ENCODE measurements at places on chromosomes 5 and 9.

GRCh38 chr5:173745557-173745956 lies 129.1 kb upstream of the BOD1 start:
- no peak for DNase-seq

DNA sequence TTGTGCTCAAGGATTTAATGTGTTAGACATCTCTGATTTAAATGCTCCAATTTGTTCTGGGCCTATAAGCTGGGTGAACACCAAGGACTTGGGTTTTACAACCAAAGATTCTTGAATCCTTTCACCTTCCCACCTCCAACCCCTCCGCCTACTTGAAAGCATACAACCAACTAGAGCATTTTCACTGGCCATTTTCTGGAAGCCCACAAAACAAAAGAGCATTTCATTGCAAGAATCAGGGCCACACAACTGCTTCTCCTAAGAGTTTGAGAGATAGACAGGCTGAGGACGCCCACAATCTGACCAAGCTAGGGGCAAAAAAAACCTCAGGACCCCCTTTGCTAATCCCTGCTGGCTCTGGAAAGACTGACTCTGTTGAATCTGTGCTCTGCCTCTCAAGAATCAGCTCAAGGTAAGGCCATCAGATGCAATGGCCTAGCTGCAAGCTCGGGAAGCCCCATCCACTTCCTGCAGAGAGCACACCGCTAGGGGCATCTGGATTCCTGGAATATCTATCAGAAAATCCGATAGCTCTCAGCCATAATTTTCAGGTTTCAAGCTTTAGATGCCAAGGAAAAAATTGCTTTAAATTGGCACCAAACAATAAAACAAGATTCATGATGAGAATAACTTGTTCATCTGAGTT lies 57.7 kb downstream of the RETREG1 start:
- DNase-seq, result no peak

- no peak for DNase-seq
Observed at GRCh38 chr5:35404701-35405100, 174.4 kb upstream of the PRLR start.

DNA sequence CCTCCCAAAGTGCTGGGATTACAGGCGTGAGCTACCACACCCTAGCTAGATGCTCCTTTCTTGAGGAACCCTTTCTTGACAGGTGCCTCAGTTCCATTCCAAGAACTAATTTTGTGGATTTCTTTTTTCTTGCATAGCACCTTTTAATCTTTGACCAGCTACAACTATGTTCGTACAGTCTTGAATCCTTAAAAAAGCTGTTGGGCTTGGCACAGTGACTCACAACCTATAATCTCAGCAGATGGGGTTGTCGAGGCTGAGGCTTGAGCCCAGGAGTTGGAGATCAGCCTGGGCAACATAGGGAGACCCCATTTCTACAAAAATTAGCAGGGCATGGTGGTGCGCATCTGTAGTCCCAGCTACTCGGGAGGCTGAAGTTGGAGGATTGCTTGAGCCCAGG lies 1.3 kb upstream of the ZER1 start:
- no peak for DNase-seq

DNA sequence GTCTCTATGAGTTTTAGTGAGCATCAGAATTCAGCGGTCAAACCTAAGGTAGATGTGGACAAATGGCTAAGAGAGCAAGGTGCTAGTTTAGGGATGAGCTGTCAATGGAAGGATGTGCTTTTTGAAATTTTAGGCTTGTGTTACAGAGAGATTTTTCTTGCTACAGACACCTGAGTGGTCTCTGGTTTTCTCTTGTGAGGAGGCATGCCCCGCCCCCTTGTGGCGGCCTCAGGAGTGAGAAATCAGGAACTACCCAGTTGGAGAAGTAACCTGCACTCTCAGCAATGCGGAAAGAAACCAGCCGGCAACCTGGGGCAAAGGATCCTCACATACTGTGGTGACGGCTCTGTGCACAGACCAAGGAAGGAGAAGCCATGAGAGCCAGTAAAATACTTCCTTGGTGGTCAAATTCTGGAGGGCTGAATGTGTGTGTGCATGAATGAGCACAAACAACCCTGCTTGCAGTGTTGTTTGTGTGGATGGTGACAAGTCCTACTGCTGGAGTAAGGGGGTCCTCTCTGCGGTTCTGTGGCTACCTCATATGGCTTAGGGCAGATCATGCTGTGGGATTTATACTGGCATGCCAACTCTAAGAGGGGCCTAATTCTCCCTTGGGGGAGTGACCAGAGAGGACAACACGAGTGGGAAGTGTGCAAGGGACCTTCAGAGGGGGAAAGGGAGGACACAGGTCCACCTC lies 16.7 kb upstream of the HSD17B4 start:
- peak; percentile 80 for DNase-seq

GRCh38 chr5:72955143-72955767 lies 586 bp upstream of the FCHO2 start:
- DNase-seq, result no peak

DNA sequence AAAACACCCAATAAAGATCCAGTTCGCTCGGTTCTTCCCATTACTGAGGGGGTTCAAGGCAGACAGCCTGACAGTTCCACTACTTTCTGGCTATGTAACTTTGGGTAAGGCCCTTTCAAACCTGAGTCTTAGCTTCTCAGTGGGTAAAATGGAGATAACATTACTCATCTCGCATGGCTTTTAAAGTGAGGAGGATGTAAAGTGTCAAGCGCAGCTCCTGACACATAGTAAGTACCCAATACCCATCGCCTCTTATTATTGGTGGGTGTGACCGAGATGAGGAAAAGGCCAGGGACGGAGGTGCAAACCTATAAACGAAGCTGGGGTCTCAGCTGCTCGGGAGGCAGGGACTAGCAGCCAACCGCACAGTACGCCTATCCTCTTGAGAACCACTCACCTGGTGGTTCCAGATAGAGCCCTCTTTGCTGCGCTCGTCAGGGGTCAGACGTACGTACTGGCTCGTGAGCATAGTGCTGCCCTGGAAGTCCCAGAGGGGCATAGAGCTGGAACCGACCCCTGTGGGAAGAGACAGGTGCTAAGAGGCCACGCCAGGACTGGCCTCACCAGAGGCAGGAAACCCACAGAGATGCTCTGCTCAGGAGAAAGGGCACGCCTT lies 584 bp downstream of the LMAN2 start:
- DNase-seq, result peak; percentile 24

GRCh38 chr5:119578937-119579336 lies 50.4 kb upstream of the FAM170A start:
- DNase-seq, result no peak

- no peak for DNase-seq
Observed at GRCh38 chr9:101689039-101689438, 49.4 kb downstream of the GRIN3A start.

- peak; percentile 20 for DNase-seq
Observed at GRCh38 chr9:110048976-110049698, 158.8 kb downstream of the C9orf152 start.

DNA sequence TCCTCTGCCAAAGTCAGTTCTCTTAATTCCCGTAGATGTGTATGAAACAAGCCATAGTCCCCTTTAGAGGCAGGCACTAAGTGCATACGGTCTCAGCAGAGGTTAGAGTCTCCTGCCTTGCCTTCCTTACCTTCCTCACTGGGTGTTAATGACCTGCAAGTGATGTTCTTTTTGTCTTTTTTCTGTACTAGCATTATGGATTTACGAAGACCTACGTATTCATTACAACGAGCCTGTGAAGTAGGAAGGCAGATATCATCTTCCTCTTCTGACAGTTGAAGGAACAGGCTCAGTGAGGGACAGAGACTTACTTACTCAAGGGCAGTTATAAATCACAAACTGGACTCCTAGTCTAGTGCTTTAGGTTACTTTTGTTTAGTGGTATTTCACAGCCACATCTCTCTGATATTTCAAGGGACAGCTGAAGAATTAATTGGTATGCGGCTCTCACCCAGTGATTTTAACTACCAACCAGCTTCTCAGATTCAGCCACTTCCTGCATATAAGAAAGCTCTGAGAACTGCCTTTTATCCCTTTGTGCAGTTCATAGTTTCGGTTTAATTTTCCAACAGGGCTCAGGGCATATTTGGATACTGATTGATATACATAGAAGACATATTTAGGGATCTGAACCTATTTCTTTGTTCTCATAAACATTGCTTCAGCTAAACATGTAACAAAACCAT lies 85.1 kb upstream of the CKMT2 start:
- DNase-seq, result no peak

Data from activated CD4-positive, alpha-beta memory T cell treated with anti-CD3 and anti-CD28 coated beads for 36 hours (primary cell).